ENCODE measurements at places on chromosomes 2 and 18.

GRCh38 chr2:143649226-143649740, 520.1 kb downstream of the ARHGAP15 start:
- DNase-seq: no peak

DNA sequence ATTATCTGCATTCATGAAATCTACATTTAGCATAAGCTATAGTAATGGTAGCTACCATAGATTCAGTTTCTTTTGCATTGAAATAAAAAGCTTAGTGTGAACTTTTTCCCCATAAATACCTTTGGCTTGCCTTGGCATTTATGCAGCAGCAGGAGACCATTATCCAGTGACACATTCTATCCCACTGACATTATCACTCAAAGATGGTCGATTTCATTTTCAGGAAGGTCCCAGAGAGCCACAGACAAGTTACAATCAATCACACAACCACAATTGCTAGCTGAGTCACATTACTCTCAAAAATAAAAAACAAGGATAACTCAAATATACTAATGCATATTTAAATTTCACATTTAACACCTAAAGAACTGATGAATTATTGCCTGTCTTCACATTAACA, 512.7 kb upstream of the CDH2 start:
- DNase-seq: no peak

DNA sequence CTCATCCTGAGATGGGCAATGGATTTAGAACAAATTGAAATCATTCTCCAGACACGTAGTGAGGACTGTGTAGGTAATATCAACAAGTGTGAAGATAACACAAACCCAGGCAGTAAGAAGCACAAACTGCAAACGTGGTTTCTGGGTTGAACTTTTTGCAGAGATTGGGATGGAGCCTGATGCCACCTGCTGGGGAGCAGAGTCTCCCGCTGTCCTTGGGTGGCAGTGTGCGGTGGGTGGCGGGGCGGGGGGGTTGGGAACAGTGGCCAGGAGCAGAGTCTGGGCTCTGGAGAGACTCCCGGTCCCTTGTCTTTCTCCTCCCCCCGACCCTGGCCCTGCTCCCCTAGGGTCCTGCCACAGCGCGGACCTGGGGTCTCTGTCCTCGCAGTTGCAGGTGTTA, 19.5 kb downstream of the TRAF3IP1 start:
- no peak for DNase-seq

GRCh38 chr2:11224887-11225286, 69.6 kb downstream of the SLC66A3 start:
- DNase-seq: no peak

GRCh38 chr2:182187130-182187529, 201.5 kb downstream of the PPP1R1C start:
- no peak for DNase-seq

Measured in AG04449 (cell line).